ENCODE measurements at places on chromosomes 1 and 21.

GRCh38 chr1:67558449-67559193, 126.4 kb upstream of the GADD45A start:
- no peak for DNase-seq

- no peak for DNase-seq
Measured at GRCh38 chr1:163401211-163401610, 79.5 kb downstream of the NUF2 start.

- no peak for DNase-seq
Measured at GRCh38 chr1:33282791-33283190, 26.5 kb downstream of the ZNF362 start.

DNA sequence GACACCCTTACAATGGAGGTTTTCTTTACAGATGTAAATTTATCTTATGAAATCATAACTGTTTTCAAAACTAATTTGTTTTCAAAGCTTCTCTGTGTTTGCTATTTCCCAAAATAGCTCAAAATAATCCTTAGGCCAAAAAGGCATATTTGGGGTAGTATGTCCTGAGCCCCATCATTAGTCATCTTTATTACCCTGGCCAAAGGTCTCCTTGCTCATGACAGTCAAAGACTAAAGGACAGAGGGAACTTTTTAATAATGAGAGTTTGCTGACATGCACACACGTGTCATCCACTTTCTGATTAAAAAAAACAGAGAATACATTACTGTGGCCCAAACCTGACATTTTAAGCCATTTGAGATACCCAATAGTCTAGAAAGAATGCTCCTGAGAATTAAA, 221.9 kb upstream of the DUSP10 start:
- no peak for DNase-seq

GRCh38 chr21:9763306-9763705, 758.1 kb upstream of the TPTE start:
- no peak for DNase-seq

DNA sequence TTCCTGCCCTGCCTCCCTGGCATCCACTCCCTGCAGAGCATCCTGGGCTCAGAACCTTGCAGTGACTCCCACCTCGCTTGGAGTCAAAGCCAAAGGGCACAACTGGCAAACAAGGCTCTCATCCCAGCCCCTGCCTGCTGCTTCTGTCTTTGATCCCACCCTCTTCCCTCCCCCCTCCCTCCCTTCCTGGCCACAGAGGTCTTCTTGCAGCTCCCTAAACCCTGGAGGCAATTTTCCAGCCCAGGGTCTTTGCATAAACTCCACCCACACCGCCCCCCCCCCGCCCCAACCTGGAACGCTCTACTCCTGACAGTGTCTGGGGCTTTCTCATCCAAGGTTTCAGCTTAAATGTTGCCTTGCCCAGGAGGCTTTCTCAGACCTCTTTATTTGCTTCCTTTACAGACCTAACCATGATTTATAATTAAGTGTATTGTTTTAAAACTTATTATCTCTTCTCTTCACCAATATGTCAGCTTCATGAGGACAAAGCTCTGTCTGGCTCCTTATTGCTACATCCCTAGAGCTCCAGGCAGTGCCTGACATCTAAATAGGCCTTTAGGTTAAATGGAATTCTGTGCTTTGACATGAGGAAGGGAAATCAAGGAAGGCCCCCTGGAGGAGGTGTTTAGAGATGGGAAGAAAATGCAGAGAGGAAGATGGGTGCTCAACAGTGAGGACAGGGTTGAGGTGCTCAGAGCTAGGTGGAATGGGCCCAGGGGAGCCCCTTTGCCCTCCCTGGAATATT, 37.7 kb upstream of the PADI1 start:
- DNase-seq = no peak

GRCh38 chr21:41877901-41878830, 978 bp downstream of the PRDM15 start:
- peak; percentile 69 for DNase-seq

DNA sequence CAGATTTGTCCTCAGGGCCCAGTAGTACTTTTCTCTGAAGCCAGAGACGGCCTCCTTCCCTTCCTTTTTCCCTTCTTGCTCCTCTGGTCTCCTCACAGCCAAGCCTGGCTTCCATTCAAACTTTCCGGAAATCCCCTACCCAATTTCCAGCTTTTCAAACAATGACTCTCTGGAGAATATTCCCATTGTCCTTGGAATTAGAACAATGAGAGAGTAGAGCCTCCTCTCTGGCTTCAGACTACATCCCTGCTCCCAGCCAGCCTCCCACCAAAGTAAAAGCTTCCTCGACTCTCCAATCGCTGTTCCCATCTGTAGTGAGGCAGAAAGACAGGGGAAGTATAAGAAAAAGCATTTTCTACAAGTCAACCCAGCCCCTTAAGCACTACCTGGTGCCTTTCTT, 77.7 kb upstream of the SOX13 start:
- no peak for DNase-seq

GRCh38 chr1:213327017-213327667, 276.1 kb downstream of the RPS6KC1 start:
- no peak for DNase-seq

GRCh38 chr1:25022361-25023189, 92.5 kb upstream of the RUNX3 start:
- DNase-seq = peak; percentile 95

- DNase-seq = no peak
Measured at GRCh38 chr1:98874828-98875227, 129.8 kb downstream of the PLPPR5 start.

DNA sequence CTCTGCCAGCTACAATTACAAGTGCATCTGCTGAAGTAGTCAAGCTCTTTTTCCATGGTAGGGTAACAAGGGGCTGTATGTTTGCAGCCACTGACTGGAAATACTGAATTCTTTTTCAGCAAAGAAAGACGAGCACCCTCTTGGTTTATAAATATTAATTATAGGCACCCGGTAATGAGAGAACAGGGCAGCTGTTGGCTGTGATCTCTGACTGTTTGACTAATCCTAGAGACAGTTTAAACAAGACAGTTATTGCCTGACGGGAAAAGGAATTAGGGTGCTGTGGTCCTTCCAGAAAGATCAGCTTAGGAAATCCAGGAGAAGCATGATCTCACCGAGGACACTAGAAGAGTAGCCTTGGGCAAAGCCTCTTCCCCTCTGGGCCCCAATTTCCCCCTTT, 183.7 kb upstream of the ZC3H12A start:
- DNase-seq = no peak

DNA sequence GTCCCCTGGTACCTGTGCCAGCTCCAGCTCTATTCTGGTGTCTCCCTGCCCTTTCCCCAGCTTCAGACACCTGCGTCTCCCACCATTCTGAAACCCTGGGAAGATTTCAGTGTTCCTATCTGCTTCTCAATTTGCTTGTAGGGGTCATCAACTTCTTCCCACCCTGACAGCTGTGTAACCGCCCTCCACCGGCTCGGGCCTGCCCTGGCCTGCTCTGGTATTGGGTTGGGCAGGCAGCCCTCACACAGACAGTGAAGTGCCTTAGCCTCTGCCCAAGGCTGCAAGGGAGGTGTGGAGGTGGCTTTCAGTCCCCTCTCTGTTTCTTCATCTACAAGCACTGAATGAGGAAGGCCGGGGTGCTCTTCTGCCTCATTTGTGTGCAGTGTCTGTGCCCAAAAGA, 97.2 kb downstream of the LAMC2 start:
- DNase-seq = no peak

GRCh38 chr21:14773777-14774345, 227.7 kb upstream of the SAMSN1 start:
- DNase-seq = peak; percentile 64

DNA sequence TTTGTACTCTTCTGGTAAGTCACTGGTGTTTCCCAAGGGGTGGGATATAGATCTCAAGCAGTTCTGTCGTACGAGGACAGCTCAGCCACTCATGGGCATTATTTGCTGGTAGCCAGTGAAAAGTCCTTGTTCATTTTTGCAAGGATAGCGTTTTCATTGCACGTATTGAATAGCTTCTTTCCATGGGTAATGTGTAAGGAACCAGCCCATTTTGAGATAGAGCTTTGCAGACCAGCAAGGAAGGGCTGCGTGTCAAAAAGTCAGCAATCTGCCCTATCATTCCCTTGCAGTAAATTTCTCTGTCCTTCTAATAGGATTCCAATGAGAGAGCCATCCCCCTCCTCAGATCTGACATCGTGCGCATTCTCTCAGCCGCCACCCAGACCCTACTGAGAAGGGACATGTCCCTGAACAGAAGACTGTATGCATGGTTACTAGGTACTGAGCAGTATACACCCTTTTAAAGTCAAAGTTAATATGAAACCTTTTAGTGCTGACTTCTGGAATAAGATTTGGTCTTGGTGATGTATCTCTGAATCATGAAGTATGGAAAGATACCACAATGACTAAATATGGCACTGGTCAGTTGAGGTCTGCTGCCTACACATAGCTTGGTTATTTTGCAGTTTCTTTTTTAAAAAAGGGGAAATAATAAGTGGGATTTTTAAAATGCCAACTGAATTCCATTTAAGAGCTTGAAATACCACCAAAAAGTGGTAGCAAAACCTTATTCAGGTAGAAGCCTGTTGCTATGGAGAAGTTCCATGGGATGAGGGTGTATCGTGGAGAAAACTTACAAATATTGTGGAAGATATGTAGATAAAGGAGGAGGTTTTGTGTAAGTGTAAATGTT, 55.3 kb downstream of the DOP1B start:
- no peak for DNase-seq

DNA sequence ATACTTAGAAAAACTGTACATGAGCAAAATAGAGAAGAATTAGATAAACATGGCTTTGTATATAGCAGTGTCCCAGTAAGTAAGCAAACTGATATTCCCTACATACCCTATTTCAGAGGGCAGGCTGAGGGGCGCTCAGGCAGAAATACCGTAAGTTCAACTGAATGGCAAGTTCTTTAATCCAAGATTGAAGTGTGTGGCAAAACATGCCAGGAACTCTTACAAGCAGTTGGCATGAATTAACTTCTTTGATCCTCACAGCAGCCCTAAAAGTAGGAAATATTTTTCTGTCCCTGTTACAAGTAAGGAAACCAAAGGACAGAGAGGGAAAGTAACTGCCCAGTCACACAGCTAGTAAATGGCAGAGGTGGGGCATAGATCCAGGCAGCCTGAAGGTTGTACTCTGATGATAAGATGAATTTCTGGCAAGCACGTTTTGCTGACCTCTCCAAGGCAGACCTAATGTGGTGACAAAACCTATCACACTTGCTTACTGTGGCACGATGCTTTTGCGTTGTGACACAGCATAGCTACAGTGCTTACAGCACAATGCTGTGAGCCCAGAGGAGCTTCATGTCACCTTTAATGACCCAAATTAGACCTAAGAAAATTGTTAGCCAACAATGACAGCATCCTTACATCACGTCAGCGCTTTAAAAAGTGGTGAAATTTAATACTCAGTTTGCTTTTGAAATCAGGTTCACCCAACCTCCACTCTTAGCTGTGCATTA, 35.0 kb upstream of the THEM4 start:
- no peak for DNase-seq

DNA sequence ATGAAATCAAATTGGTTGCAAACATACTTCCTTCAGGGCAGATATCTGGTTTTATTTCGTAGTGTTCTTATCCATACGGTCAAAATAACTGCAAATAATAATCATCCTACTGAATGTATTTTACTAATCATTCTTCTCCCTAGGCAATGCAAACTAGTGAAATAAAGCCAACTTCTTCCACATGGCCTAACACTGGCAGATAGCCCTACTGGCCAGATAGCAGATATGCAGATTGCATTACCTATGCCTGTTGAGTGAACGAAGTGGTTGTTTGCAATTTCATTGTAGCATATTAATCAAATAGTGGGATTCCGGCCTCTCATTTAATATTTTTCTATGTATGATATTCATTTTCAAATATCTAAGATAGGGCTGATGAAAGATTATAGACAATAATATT, 116.2 kb downstream of the CENPF start:
- DNase-seq = no peak
